ENCODE measurements at places on chromosomes 5 and 9. TPM values are rescaled to one million over a fixed set of nuclear protein-coding genes. Genes with fewer than 3 reads are reported as not detected.

DNA sequence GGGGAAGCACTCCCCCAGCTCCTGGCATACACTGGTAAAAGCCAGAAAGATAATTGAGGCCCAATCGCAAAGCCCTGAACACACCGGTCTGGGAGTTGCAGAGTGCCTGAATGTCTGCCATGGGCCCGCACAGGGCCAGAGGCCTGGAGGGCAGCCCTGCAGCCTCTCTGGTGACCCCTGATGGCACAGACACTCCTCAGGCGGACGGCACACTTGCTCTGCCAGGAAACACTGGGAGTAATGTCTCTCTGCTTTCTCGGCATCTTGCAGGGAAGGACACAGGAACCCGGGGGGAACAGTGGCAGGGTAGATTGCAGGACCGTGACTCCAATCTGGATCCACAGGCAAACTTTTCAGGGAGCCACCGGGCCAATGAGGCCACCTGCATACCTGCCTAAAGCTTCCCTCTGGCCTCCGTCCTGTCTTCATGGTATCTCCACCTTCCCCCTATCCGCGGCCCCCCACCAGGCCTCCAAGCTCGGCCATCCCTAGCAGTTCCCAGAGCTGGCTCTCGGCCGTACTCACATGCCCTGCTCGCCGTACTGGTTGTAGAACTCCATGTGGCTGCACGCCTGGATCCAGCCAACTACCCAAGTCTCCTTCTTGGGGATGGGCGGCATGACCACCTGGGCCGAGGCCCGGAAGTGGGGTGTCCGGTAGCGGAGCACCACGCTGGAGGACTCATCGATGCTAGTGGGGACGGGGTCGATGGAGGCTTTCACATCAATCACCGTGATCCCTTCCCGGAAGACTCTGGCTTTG lies 797 bp downstream of the FAM78A start:
- H3K4me3 ChIP-seq: peak overlapping the region; percentile 52
- peaks cover 3% of the 10 kb centered on the region for H3K4me1 ChIP-seq
- H3K36me3 ChIP-seq: no peaks in the 10 kb centered on the region
- no peak for DNase-seq
- no peak overlapping the region for H3K27ac ChIP-seq

DNA sequence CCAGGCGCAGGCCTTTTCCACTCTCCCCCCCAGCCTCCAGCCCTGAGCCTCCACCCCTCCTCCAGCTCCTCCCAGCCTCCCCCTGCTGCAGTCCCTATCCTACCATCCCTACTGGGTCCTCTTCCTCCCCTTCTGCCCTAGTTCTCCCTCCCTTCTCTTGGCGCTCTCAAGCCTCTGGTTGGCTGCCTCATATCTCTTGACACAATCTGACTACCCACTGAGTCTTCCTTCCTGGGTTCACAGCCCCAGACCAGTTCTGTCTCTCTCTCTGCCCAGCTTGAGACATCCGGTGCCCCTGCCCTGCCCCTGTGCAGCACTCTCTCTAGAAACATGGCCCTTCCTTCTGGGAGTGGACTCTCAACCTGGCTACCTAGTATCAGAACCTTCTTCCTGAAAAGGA lies 76.2 kb downstream of the TSPAN17 start:
- H3K36me3 ChIP-seq: no peaks in the 10 kb centered on the region
- peaks cover 17% of the 10 kb centered on the region for H3K27me3 ChIP-seq
- DNase-seq: no peak
- H3K27ac ChIP-seq: no peak overlapping the region
- no peak overlapping the region for H3K4me3 ChIP-seq
- H3K4me1 ChIP-seq: peaks cover 15% of the 10 kb centered on the region

- no peak overlapping the region for H3K27ac ChIP-seq
- no peak for DNase-seq
- peaks cover 17% of the 10 kb centered on the region for H3K27me3 ChIP-seq
- no peaks in the 10 kb centered on the region for H3K36me3 ChIP-seq
- no peaks in the 10 kb centered on the region for H3K4me1 ChIP-seq
- no peak overlapping the region for H3K4me3 ChIP-seq
These were observed 225.3 kb upstream of the TLE4 start for GRCh38 chr9:79346350-79347020.

DNA sequence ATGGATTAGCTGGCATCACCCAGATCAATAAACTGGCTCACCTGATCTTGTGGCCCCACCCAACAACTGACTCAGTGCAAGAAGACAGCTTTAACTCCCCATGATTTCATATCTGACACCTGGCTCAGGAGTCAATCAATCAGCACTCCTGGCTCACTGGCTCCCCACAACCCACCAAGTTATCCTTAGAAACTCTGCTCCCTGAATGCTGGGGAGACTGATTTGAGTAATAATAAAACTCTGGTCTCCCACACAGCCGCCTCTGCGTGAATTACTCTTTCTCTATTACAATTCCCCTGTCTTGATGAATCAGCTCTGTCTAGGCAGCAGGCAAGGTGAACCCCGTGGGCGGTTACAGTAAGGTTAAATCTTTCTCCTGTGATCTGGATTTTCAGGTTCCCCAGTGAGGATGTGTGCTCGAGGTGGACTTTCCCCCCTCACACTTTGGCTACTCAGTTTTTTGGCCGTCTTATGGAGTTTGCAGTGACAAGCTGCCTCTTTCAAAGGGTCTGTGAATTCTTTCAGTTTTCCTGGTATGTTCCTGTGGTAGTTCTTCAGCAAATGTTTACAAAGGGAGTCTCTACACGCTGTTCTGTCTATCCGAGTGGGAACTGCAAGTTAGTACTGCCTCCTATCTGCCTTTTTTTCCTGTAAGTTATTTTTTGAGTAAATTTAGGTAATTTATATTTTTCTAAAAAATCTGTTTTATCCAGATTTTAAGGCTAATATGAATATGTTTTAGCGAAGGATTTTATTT lies 500.2 kb upstream of the NUDT12 start:
- H3K36me3 ChIP-seq: no peaks in the 10 kb centered on the region
- DNase-seq: no peak
- no peaks in the 10 kb centered on the region for H3K27me3 ChIP-seq
- H3K4me3 ChIP-seq: peak overlapping the region; percentile 1
- peaks cover 12% of the 10 kb centered on the region for H3K4me1 ChIP-seq

DNA sequence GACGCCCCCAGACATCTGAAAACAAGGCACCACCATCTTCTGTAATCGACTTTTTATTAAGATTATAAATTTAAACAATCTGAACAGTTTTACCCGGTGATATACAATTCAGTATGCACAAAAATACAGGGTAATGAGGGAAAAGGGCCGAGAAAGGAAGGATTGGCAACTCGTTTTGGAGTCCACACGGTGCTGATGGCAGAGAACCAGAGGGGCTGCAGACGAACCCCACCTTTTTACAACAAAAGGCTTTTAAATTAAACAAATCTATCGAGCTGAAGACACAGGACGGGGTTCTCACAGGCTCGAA lies 2.6 kb downstream of the IER5L start:
- H3K4me1 ChIP-seq: peaks cover 18% of the 10 kb centered on the region
- H3K36me3 ChIP-seq: no peaks in the 10 kb centered on the region
- peak overlapping the region; percentile 91 for H3K4me3 ChIP-seq
- H3K27ac ChIP-seq: peak overlapping the region; percentile 96
- no peak for DNase-seq

GRCh38 chr9:133954862-133955529 lies 37.1 kb downstream of the VAV2 start:
- no peak overlapping the region for H3K4me3 ChIP-seq
- H3K27ac ChIP-seq: peak overlapping the region; percentile 75
- no peaks in the 10 kb centered on the region for H3K27me3 ChIP-seq
- peaks cover 1% of the 10 kb centered on the region for H3K36me3 ChIP-seq
- peaks cover 29% of the 10 kb centered on the region for H3K4me1 ChIP-seq

The GRM6 gene
- not detected for total RNA-seq

The CD74 gene
- 41.3 TPM for total RNA-seq

The SCAMP1 gene
- 43.5 TPM for total RNA-seq

The C5orf52 gene
- not detected for total RNA-seq
